ENCODE measurements at places on chromosomes 4 and X.

- no peak for DNase-seq
These were observed 67.7 kb downstream of the DCLK2 start for GRCh38 chr4:150145946-150146340.

DNA sequence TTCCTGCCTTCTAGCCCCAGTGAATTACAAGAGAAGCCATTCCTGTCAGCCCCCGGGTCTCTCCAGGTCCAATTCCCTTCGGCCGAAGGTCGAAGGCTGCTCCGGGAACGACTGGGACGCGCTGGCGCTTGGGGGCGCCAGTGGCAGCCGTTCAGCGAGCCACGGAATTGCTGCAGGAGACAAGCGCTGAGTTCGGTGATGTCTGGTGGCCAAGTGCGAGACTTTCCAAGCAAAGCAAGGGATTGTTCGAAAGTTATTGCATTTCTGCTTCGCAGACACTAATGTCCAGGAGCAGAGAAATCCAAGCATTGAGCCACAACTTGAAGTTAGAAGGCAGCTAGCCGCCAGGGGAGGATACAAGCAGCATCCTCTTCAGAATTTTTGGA, 1.1 kb upstream of the DKK2 start:
- no peak for DNase-seq

- DNase-seq: no peak
These were observed 143.4 kb downstream of the CBR4 start for GRCh38 chr4:168866635-168867034.

- no peak for DNase-seq
These were observed 763 bp downstream of the PYURF start for GRCh38 chr4:88522702-88523324.

DNA sequence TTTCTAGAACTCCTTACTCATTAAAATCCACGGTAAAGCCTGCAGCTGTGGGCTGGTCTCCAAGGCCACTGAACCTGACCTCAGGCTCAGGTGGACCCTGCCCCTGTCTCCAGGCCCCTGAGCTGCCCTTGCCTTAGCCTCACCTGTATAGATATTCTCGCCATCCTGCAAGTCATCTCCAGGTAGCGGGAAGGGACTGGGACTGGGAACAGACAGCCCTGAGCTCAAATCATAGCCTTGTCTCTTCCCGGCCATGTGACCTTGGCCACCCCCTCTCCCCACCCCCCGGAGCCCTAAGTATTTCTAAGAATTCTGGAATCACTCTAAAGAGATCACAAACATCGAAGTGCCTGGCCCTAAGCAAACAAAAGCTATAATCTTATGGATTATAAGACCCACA, 17.7 kb downstream of the ABLIM2 start:
- DNase-seq: no peak

GRCh38 chrX:7444967-7445366, 297.0 kb upstream of the PUDP start:
- DNase-seq: no peak

- DNase-seq: no peak
These were observed 52.5 kb downstream of the HOPX start for GRCh38 chr4:56628592-56628991.

DNA sequence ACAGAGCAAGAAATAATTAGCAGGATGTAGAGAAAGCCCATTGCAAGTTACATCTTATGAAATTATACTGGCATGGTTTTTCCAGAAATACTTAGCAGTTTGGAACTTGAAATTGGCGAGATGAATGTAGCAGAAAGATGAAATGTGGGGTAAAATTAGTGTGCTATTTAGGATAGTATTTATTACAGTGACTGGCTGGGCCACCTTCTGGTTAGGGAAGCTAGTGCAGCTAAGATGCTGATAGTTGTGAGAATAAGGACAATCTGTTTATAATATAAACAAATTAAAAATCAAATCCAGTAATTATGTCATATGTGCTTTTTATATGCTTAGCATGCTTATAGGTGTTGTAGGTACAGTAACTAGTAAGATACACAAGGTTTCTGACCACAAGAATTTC, 74.8 kb downstream of the IL15 start:
- no peak for DNase-seq

DNA sequence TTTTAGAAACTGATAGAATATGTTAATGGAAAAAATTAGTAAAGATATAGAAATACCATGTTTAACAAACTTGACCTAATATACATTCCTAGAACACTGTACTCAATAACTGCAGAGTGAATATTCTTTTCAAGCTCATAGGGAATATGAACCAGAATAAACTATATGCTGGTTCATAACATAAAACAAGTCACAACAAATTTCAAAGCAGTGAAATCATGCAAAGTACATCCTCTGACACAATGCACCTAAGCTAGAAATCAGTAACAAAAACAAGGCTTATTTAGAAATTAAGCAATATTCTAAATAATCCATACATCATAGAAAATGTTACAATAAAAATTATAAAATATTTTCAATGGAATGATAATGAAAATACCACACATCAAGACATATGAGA, 9.2 kb upstream of the SEPSECS start:
- DNase-seq: no peak

GRCh38 chrX:30888526-30889146, 418 bp downstream of the TAB3 start:
- DNase-seq: no peak

GRCh38 chr4:87229979-87230378, 9.6 kb upstream of the KLHL8 start:
- DNase-seq: no peak

DNA sequence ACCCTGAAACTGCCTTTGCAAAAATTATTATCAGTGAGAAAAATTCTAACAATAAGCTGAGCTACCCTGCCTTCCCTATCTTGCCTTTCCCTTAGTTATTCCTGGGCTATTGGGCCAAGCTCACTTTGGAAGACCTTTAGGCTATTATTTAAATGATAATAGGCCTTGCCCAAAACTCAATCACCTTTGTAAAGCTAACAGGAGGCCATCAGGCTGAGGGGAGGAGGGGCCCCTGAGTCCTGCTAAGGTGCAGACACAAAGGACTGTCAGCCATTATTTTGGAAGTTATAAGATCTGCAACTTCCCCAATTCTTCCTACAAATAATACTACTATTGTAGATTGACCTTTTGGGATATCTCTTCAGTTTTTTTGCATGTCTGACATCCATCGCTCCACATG, 278.8 kb upstream of the DIAPH2 start:
- DNase-seq: no peak

DNA sequence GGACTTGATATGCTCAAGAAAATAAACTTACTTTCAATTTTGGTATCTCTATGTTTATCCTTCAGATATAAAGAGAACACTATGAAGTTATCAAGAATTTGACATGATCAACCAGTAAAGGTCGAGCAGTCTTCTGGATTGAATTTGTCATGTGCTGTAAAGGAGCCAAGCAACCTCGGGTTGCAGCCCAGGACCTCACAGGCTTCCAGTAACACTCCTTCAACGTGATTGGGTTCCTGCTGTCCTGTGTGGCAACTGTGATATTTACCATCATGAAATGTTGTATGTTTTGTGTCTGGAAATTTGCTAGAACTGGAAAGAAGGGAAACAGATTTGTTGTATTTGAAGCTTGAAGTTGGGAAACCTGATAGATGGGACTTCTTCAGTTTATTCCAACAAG, 52.0 kb upstream of the UGT2B7 start:
- no peak for DNase-seq

DNA sequence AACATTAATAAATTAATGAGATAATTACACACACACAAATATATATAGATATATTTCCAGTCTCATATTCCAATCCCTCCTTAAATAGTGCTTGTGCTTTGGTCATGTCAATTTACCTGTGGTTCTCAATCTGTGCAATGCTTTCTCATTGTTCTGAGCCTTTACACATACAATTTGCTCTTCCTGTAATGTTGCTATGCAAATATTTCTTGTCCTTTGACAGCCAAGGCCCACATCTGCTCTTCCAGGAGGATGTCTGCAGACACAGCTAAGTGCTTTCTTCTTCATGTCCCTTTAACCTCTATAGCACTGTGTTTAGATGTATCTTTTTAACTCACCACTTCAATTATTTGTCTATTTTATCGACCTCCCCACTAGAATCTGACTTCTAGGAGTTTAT, 67.3 kb upstream of the RAPGEF2 start:
- no peak for DNase-seq

- DNase-seq: no peak
These were observed at the start of gene ARHGAP36 for GRCh38 chrX:131058136-131058868. Gene ARHGAP36 (plus strand): TSS chrX:131058346. CDS start chrX:131081666, 23,320 bp downstream.

GRCh38 chr4:69321153-69321729, 41.0 kb downstream of the UGT2B28 start:
- DNase-seq: no peak

- DNase-seq: no peak
These were observed 57.0 kb upstream of the PROM1 start for GRCh38 chr4:16140879-16141249.
